ENCODE measurements at places on chromosomes 6 and 20. TPM values are rescaled to one million over a fixed set of nuclear protein-coding genes. Genes with fewer than 3 reads are reported as not detected.

- H3K4me3 ChIP-seq: no peak overlapping the region
- H3K36me3 ChIP-seq: peaks cover 8% of the 10 kb centered on the region
- H3K4me1 ChIP-seq: no peaks in the 10 kb centered on the region
- no peak for DNase-seq
- H3K27ac ChIP-seq: no peak overlapping the region
These were observed 11.6 kb upstream of the MAN1A1 start for GRCh38 chr6:119361209-119361608.

- H3K4me3 ChIP-seq: no peak overlapping the region
- no peak overlapping the region for H3K27ac ChIP-seq
- H3K27me3 ChIP-seq: no peaks in the 10 kb centered on the region
These were observed 136.6 kb downstream of the SYNDIG1 start for GRCh38 chr20:24605937-24606455.

GRCh38 chr6:158854214-158855101 lies 35.3 kb upstream of the EZR start:
- no peak overlapping the region for H3K4me3 ChIP-seq
- no peak for DNase-seq
- no peaks in the 10 kb centered on the region for H3K36me3 ChIP-seq
- peak overlapping the region; percentile 30 for H3K27ac ChIP-seq

DNA sequence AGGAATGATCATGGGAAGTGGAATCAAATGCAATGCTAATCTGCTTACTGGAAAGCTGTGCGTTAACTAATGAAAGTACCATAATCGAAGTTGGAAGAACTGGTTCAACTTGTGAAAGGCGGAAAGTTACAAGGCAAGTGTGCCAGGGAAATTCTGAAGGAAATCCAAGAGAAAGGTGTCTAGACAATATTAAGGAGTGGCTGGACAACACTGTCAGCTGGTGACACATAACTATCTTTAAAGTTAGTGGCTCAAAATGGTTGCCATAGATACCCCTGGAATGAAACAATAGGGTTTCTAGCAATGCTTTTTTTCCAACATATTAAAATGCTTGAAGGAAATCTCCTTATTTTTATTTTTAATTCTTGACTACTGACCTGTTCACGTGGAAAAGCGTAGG lies 90.4 kb downstream of the BMP2 start:
- no peak overlapping the region for H3K4me3 ChIP-seq
- H3K36me3 ChIP-seq: no peaks in the 10 kb centered on the region
- H3K27ac ChIP-seq: no peak overlapping the region
- DNase-seq: no peak
- no peaks in the 10 kb centered on the region for H3K27me3 ChIP-seq

ANKRD66 gene
- not detected for total RNA-seq
